ENCODE measurements at places on chromosomes 6 and 20.

GRCh38 chr6:37516920-37517405 lies 17.3 kb upstream of the CCDC167 start:
- no peak for DNase-seq

- DNase-seq, result peak; percentile 90
These were observed 5.1 kb upstream of the ADAM33 start for GRCh38 chr20:3686867-3687321.

- DNase-seq, result no peak
These were observed 41.7 kb downstream of the ALDH5A1 start for GRCh38 chr6:24536466-24536865.

DNA sequence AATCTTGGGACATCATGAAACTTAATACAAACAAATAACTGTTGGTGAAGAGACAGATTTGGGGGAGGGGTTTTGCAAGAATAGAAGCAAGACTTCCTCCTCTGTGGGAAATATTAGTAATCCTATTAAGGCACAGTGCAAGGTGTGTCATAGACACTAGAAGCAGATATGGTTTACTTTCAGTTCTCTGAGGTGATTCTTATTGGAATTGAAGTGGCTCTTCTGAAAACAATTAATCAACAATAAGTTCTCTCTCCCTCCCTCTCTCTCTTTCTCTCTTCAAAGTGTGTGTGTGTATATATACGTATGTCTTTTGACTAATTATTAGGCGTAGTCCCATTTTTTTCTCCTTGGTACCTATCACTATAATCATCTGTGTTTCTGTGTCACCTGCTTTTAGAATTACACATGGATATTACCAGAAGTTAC lies 99.8 kb downstream of the HIVEP2 start:
- DNase-seq, result no peak

DNA sequence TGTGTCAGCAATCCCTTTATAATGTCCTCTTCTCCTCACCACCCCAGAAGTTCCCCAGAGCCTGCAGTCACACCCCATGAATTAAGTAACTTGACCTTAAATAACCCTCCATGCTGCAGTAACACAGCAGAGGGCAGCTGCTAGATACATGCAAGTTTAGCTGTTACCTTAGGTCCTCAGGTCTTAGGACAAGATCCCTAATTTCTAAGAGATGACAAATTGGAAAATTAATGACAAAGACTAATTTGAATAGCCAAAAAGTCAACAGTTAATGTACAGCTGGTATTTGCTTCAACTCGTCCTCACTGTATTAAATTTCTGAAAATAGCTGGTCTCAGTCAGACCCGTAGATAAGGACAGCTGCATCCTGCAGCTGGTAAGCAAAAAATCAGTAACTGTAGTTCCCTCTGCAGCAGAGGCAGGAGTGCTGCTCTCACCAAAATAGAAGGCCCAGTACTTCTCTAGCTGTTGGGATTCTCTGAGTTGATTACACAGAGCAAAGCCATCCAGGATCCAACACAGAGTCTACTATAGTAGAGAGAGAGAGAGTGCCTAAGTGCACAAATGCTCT lies 62.4 kb downstream of the TNFRSF21 start:
- no peak for DNase-seq

DNA sequence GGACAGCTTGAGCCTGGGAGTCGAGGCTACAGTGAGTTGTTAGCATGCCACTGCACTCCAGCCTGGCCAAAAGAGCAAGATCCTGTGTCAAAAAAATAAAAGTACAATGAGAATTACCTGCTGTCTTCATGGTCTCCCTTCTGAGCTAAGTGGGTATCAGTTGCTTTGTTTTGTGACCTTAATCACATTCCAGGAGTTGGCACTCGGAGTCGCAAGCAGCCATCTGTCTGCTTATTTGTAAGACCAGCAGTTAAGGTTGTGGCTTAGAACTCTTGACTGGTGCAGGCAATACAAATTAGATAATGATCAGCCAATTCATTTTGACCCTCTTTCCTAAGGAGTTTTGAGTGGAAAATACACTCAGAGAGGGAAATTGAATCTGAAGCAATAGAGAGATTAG lies 114.0 kb downstream of the MYO6 start:
- no peak for DNase-seq

GRCh38 chr20:20772497-20773085 lies 60.1 kb upstream of the RALGAPA2 start:
- DNase-seq, result no peak

Measured in left forelimb (tissue), 1 donor.